Activated CD8-positive, alpha-beta memory T cell treated with anti-CD3 and anti-CD28 coated beads for 48 hours (primary cell): ENCODE measurements at places on chromosomes 1 and 21.

DNA sequence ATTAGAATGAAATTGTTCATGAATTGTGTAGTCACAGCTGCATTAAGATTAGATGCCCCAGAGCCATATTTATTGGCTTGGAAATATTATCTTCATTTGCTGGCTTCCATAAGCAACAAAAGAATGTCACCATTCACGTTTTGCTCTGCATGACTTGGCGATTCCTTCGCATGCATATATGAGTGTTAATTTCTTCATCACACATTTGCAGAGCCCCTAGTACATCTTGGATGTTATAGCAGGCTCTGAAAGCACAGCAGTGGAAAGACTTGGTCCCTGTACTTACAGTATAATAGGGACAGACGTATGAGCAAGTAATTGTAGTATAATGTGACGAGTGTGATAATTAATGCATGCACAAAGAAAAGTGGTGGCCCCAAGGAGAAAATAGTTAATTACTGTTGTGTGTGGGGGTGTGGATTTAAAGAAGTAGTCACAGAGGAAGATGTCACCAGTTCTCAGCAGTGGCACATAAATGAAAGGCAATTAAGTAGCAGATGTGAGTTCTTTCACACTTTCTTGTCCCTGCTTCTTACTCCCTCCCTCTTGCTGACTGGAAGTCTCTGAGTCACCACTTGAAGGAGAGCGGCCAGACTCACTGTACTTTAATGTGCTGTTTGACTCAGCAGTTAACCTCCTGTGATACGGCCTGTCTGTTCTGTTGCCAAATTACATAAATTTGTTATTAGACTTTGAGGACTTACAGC is 21.0 kb downstream of the S100A10 start:
- no peak for DNase-seq

DNA sequence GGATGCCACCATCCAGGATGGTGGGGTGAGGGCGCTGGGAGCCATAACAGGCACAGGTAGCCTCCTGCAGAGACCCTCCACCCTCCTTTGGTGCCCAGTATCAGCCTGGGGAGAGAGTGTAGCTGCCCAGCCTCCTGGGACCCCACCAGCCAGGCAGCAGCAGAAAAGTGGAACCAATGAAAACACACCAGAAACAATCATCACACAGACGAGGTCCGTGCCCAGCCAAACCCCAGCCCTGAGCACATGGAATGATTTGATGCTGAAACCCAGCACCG is 285.1 kb downstream of the PTPRU start:
- no peak for DNase-seq

GRCh38 chr1:53279296-53280200 is 41.2 kb upstream of the MAGOH start:
- DNase-seq: no peak

GRCh38 chr1:106613861-106614260 is 442.6 kb upstream of the PRMT6 start:
- no peak for DNase-seq

GRCh38 chr1:21005466-21006239 is 171.0 kb downstream of the EIF4G3 start:
- no peak for DNase-seq

- DNase-seq: no peak
Observed at GRCh38 chr1:11412141-11412540, 66.8 kb upstream of the DISP3 start.

GRCh38 chr1:17671741-17672140 is 83.4 kb upstream of the ACTL8 start:
- no peak for DNase-seq

DNA sequence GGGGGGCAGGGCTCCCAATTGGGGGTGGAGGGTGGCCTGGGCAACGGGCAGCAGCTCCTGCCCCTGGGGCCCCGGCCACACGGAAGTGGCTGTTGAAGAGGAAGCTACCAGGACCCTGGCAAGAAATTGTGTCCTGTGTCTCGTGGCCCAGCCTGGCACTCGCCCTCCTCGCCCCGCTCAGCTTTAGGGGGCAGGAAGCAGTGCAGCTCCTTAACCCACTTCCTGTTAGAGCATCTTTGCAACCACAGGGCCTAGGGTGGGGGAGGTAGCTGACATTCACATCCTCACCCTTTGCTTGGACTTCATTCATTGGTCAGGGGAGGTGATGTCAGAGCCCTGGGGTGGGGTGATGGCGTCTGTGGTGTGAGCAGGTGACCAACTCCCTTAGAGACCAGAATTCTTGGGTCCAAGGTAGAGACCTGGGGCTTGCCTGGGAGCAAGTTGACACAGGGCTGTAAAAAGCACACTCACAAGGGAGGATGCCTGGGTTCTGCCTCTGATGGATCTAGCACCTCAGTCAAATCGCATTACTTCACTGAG is at the start of gene ARHGAP30:
TSS of gene ARHGAP30 (minus strand) at position 161 of the 540 bp plus-strand sequence. CDS start 267 bp downstream, outside the sequence.
- peak; percentile 74 for DNase-seq

GRCh38 chr1:202684716-202685115 is 25.5 kb downstream of the SYT2 start:
- DNase-seq: no peak

GRCh38 chr1:168190403-168190802 is 11.6 kb downstream of the TIPRL start:
- no peak for DNase-seq

DNA sequence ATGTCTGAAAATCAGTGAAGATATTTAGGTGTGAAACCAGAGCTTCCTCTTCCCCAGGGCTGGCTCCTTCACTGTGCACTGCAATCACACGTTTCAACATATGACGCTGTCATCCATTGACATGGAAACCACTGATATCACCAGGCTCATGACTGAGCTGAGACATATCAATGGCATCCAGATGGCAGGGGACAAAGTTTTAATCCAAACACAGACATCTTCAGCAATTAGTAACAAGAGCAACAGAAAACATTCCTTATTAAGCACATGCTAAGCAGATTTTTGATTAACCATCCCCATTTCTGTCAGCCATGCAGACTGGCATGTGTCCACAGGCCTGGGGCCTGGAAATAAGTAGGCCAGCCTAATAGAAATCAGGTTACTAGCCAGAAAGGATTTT is 108.0 kb upstream of the ADAR start:
- no peak for DNase-seq

DNA sequence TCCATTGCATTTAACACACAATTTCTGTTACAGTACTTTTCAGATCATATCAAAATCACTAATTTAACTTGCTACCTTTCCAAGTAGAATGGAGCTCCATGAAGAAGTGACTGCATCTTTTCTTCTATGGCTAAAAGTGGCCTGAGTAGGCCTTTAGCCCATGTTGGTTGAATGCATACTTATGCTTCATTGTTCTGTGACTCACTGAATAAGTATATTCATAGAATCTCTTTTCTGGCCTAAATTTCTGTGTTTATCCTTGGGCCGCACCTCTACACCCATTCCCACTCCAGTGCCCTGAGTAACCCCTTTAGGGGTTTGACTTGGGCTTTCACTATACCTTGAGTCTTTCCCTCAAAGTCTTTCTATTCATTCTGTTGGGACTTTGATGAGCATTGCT is 42.1 kb upstream of the ARHGAP29 start:
- no peak for DNase-seq

DNA sequence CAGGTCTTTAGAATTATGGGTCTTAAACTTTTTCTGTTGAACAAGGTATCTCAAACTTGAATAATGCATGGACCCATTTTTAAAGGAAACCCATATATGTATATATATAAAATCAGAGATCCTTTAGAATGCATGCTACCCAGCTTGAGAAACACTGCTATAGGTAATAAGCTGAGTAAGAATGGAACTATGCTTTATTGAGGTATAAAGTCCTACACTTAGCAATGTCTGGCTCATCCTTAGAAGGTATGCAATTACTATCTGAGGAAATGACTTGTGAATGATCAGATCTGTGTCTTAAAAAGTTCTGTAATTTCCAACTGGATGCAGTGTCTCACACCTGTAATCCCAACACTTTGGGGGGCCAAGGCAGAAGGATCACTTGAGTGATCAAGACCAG is 11.2 kb downstream of the TRAF3IP3 start:
- DNase-seq: no peak

DNA sequence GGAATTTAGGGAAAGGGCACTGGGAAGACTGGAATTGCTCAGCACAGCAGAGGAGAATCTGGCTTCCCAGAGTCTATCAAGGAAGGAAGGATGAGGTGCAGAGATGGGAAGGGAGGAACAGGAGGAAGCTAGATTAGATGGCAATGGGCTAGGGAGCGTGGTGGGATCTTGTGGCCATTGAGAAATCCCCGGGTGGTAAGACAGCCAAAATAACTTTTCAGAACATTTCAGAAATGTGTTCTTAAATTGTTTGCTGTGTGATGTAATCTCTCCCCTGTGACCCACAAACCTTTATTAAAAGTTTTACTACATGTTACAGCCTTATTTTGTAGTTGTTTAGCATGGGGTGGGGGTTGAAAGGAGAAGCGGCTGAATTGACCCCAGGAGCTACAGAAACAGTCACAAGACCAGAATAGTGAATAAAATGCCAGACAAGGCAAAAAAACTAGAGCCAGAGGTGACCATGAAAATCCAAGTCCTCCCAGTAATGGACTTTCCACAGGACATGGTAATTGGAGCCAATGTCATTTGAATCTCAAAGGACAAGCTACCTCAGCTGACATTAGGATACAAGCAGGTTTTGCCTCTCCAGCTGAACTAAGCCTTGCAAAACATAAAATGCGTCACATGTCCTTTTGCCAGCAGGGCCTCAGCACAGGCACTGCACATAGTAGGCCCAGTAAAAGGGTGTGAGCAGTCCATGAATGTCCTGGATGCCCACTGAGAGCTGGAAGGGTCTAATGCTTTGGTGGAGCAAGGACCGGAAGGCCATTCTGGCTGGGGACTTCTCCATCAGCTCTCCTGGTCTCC is 980 bp upstream of the AHCYL1 start:
- no peak for DNase-seq

DNA sequence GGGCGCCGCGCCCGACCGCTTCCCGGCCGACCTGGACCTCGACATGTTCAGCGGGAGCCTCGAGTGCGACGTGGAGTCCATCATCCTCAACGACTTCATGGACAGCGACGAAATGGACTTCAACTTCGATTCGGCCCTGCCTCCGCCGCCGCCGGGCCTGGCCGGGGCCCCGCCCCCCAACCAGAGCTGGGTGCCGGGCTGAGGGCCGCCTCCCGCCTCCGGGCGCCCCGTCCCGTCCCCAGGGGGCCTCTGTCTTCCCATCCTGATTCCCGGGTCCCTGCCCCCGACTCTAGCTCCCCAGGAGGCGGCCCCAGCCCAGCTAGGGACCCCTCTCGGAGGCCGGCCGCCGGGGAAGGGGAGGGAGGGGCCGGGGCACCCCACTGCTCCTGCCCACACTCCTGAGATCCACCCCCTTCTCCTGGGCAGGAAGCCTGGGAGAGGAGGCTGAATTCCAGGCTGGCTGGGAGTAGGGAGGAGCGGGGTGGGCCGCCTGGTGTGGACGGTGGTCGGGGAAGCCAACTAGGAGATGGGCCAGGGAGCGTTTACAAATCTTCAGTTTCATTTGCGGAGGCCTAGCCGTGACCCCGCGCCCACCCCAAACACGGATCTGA is 21.4 kb downstream of the FOXO6 start:
- no peak for DNase-seq

- no peak for DNase-seq
Observed at GRCh38 chr1:29145739-29146437, 22.2 kb upstream of the TMEM200B start.

- no peak for DNase-seq
Observed at GRCh38 chr1:8113262-8114220, 87.4 kb upstream of the ERRFI1 start.

DNA sequence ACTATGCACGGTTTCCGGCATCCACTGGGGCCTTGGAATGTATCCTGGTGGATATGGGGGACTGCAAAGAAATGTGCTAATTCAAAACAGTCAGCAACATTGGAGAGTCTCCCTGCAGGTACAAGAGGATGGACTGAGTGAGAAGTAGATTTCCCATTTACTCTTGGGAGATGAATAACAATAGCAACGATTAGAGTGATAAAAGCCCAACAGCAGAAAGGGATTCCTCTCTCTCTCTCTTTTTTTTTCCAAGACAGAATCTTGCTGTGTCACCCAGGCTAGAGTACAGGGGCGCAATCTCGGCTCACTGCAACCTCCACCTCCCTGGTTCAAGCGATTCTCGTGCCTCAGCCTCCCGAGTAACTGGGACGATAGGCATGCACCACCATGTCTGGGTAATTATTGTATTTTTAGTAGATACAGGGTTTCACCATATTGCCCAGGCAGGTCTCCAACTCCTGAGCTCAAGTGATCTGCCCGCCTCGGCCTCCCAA is 5.0 kb upstream of the SHCBP1L start:
- DNase-seq: no peak

DNA sequence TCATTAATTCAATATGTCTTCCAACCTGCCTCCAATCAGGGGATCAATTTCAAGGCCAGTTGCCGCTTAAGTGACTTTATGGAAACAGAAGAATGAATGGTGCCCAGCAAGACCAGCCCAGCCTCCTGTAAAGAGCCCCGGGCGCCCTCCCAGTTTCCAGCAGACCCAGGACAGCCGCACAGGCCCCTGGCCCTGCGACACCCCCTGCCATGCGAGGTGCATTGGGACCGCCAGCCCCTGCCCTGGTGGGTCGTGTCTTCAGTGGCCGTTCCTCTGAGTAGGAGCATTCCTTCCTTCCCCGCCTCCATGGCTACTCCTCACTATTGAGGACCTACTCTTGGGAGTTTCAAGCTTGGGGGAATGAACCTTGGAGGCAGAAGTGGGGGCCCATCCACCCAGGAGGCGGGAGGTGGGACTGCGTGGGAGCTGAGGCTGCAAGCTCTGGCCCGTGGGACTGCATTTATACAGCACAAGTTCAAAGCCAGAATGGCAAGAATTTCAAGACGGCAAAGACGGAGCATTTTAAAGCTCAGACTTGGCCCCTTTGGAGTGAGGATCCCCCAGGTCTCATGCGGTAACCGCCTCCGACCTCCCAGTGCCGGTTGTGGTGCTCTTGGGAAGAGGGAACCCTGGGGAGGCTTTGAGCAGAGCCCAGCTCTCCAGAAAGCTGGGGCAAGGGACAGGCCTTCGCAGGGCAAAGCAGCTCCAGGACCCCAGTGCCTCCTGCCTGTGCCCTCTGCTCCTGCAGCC is 73.1 kb upstream of the ACTRT2 start:
- no peak for DNase-seq

GRCh38 chr1:173195596-173196088 is 11.5 kb downstream of the TNFSF4 start:
- DNase-seq: peak; percentile 52

DNA sequence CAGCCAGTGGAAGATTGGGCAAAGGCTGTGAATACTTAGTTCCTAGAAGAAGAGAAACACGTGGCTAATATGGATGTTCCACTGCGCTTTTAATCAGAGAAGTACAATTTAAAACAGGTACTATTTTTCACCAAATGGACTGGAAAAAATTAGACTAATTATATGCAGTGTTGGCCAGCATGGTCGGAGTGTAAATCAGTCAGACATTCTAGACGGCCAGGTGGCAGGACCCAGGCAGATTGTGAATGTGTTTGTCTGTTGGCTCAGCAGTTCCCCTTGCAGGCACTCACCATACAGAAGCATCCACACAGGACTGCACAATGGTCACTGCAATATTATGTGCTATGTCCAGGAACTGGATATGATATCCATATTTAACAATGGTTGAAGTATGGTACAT is 23.9 kb upstream of the SLC25A34 start:
- no peak for DNase-seq

- no peak for DNase-seq
Observed at GRCh38 chr1:41833519-41834000, 85.2 kb downstream of the HIVEP3 start.

GRCh38 chr1:199778324-199778955 is 249.1 kb upstream of the NR5A2 start:
- no peak for DNase-seq
